ENCODE measurements at places on chromosomes 12 and 14.

- DNase-seq = peak; percentile 22
These were observed 14.9 kb downstream of the C2CD5 start for GRCh38 chr12:22529281-22530060.

DNA sequence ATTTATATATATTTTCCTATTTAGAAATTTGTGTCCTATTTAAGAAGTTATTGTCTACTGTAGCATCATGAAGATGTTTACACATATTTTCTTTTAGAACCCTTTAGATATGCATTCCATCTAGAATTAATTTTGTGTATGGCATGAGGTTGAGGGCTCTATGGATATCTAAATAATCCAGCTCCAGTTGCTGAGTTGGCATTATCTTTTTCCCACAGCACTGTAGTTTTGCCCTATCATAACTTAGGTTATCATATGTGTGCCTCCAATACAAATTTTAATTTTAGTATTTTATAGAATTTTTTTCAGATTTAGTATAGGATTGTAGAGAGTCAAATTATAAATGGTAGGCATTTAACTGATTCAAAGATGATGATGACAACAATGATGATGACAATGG lies 159.3 kb downstream of the NPAS3 start:
- DNase-seq = no peak

- DNase-seq = no peak
These were observed 5.9 kb downstream of the LRRC9 start for GRCh38 chr14:59925797-59926196.

DNA sequence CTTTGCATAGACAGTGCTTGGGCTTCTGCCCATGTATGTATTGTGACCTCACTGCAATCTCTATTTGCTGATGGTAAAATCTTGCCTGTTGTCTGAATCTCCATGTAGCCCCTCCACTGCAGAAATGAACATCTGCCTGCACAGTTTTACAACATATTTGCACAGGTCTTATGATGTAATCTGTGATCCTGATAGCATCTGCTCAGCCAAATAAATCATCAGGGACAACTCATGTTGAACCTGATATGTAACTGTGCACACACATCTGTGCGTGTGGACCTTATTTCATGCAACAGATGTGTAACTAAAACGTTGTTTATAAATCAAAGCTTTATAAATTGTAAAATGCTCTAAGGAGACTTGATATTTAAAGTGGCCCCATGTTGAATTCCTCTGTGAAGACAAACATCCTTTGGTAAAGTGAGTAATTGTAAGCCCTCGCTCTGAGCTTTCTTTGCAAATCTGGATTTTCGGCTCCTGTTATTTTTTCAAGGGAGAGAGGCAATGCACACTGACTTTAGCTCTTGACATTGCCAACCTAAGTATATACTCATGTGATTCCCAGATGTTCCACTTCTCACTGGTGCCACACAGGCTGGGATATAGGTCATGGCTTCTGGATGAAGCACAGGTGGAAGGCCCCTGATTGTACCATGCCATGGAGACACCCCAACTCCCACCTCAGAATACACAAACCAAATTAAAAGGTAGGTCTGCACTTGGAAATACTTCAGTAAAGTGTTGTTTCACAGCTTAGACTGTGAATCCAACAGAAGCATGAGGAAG lies 371.3 kb downstream of the GRIN2B start:
- DNase-seq = no peak

DNA sequence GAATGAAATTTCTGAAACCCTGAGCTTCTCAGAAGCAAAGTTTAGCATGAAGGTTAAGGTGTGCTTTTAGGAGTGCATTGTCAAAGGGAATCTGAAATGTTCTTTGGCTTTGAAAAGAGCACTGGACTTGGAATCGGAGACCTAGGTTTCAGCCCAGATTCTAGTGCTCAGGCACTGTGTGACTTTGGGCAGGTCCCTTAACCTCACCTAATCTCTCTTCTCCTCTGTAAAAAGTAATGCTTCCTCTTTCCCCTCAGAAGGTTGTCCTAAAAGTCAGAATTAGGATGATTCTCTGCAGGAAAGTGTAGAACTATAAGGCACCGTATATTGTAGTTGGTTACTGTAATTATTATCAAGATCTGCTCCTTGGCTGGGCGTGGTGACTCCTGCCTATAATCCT lies 38.0 kb upstream of the ELK3 start:
- DNase-seq = no peak

DNA sequence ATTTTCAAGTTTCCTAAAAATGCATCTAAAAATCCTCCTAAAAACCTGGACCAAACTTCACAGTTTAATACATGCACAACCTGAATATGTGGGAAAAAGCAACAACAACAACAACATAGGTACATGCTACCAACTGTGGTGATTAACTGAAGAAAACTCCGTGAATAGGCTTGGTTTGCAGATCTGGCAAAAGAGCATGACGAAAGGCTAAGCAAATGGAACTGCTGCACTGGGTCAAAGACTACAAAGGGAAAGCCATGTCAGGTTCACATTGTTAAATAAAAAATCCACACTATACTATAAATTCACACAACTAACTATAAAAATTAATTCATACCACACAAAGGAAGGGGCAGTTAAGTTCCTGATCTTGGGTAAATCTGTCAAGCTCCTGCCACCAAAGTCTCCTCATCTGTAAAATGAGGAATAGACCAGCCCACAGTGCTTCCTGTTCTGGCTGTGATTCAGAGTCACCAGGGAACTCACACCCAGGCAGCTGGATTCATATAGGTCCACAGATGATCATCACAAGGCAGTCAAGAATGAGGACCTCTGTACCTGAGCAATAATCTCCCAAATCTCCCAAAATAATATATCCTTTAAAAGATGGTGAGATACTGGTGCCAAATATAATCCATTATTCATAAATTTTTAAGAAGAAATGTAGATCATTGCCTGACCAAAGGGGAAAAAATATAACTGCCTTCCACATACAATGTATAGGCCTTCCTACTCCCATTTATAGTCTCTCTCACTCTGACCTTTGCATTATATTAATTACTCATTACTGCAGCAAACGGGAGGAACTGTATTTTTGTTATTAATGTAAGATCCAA lies 7.0 kb downstream of the CORO1C start:
- DNase-seq = no peak

DNA sequence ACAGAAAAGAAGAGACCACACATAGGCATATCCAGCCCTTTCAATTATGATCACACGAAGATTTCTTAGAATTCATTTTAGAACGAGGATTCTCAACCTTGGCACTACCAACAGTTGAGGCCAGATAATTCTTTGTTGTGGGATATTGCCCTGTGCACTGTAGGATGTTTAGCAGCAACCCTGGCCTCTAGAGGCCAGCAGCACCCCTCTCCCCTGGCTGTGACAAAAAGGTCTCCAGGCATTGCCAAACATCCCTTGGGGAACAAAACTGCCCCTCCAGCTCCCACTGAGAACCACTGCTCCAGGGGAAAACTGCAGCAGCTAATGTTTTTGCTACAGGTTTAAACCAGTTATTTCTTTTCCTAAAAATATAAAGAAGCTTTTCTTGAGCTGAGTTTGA lies 7.1 kb downstream of the NT5DC3 start:
- DNase-seq = no peak

DNA sequence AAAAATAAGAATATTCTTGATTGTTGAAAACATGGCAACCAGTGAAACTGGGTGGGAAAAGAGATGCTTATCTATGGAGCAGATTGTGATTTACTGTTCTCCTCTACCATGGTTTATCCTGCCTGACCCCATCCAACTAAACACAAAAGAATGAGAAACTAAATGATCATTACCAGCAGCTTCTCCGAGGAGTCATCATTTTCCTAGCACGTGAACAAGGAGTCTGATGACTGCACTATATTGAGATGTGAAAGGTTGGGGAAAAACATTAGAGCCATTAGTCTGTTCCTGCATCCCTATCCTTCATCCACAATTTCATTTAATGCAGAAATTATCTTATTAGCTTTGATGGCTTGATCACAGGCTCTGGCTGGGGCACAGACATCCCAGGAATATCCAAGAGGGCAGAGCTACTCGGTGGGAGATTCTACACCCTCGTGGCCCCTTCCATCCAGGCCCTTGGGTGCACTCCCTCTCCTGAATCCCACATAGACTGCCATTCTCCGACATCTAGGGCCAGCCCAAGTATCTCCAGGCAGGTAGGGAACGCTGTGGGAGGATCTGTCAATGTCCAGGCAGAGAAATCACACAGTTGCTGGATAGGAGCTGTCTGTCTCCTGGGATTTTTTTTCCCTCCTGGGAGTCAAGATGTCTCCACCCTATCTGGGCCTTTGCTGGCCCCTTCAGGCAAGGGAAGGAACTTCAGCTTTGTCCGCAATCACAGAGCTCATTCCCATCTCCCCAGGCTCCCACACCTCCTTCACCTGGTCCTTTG lies 43.3 kb upstream of the DHRS4 start:
- peak; percentile 51 for DNase-seq

DNA sequence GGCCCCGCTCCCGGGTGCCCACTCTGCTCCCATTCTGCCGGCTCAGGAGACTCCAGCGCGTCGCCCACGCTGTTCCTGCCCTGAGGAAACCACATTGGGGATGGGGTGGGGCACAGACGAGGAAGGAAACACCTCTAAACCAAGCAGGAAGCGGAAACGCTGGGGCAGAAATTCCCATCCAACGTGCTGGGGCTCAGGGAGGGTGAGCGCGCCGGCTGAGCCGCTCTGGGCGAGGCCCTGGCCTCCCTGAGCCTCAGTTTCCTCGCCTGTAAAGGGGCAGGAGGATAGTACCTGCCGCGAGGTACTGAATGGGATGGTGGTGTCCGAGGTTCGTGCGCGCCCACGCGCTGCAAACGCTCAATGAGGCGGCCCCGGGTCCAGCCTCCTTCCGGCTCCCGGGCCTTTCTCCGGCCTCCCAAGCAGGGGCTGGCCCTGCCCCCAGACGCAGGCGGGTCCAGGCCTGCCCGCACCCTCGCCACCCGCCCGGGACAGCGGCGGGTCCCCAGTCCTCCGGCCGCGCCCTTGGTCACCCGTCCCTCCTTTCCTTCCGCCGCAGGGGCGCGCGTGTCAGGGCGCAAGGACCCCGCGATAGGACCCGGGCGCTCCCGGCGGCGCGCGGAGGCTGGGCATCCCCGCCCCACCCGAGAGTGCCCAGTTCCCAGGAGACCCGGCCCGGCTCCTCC lies 673 bp downstream of the BEGAIN start:
- no peak for DNase-seq

DNA sequence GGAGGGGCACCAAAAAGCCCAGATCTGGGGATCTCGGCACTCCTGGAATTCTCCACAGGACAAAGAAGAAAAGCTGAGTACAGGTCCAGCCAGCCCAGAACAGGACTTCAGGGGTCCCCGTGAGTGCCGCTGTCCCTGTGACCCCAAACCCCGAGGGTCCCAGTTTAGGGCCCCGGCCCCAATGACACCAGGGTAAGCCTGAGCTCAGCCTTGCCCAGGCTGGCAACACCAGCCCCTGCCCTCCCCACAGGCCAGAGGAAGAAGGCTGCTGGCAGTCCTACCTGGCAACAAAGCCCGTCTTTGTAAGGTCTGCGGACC lies 1.8 kb downstream of the CDK2AP1 start:
- no peak for DNase-seq

GRCh38 chr14:68544081-68544892 lies 248.6 kb downstream of the ZFP36L1 start:
- DNase-seq = peak; percentile 100

GRCh38 chr12:101108130-101108529 lies 101.9 kb downstream of the SLC5A8 start:
- DNase-seq = no peak

DNA sequence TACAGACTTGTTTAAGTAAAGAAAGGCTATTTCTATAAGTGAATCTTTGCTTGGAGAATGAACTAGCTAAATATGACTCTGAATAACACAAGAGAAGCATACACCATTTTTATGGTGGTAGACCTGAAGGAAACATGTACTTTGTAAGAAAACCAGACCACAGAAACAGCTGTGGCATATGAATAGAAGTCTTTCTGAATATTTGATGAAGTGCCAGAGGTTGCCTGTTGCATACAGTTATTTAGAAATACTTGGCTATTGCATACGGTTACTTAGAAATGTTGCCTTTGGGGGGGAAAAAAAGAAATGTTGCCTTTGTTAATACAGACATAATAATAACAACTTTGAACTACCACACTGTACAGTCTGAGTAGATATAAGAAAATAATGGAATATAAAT lies 16.8 kb upstream of the LEMD3 start:
- DNase-seq = peak; percentile 42

GRCh38 chr14:95877633-95878032 lies 1.0 kb downstream of the TUNAR start:
- no peak for DNase-seq

DNA sequence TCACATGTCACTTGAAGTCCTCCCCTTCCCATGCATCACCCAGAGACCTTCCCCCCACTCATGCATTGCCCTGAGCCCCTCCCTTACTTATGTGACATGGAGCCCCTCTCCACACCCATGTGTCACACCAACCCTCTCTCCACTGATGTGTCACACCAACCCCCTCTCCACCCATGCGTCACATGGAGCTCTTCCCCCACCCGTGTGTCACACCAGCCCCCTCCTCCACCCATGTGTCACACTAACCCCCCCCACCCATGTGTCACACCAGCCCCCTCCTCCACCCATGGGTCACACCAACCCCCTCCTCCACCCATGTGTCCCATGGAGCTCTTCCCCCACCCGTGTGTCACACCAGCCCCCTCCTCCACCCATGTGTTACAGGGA lies 30.4 kb downstream of the RTL1 start:
- DNase-seq = no peak

DNA sequence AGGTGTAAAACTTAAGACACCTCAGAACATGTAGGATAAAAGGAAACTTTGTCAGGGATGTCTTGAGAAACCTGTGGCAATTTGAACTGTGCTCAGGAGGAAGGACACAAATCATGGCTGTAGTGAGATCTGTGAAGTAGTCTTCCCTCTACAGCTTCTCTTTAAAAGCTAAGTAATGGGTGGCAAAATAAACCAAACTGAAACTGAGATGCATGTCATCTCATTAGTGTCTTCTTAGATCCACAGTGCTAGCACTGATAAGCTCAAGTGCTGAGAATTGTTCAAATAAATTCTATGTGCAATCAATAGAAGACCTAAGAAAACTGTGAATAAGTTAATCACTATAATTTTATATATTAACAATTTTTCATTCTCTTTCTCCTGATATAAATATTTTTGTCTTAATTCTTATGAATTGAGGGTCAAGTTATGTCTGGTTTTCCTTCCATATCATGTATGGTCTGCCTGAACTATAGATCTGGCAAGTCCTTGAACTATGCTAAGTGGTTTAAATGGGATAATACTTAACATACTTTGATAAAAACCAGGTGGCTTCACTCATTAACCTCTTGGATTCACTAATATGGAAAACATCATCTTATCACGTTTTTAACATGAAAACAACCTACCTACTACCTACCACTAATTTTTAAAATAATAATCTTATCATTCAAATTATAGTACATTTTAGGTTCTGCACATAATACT lies 27.2 kb downstream of the SYT1 start:
- DNase-seq = no peak

DNA sequence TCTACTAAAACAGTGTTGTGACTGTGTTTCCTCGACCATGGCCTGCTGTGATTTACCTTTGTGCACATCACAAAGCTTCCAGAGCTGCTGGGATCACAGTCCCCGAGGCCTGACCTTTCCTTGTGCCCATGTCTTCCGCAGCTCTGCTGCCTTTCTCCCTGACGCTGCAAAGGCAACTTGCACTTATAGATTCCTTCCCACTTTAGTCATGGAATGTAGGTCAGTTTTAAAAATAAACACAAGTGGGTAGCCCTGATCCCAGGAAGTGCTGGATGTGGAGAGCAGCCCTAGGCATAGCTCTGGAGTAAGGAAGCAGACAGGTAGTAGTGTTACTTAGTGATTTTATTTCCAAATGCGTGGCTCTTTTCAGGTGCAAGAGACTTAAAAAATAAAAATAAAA lies 825.7 kb downstream of the AACS start:
- no peak for DNase-seq

GRCh38 chr14:97581016-97581415 lies 783.8 kb downstream of the VRK1 start:
- no peak for DNase-seq
